ENCODE measurements at places on chromosomes 1 and 21.

DNA sequence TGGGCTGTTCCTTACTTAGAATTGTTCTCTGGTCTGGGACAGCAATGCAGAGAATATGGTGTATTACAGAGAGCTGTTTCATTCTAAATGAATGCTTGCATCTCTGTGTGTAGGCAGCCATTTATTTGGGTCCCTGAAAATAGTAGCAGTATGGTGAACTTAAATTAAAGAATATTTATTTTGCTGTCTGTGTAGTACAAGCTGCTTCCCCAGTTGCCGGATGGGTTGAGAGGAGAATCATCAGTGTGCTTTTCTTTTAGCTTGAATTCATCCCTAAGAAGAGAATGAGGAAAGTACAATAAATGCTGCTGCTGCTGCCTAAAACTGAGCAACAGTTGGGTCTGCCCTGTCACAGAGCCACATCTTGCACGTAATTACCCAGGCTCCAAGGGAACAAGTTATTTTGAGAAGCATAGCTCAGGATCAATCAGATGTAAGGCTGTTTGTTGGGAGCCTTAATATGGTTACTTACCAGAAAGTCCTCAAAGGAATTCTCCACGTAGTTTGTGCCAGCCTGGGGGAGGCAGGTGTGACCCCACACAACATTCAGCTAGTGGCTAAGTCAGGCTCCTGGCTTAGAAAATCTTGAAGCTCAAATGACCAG lies 16.6 kb downstream of the ACTN2 start:
- DNase-seq = no peak

- no peak for DNase-seq
Observed at GRCh38 chr1:220045356-220046051, 801 bp downstream of the EPRS1 start.

- DNase-seq = no peak
Observed at GRCh38 chr1:150176593-150176992, 26.9 kb downstream of the PLEKHO1 start.

- no peak for DNase-seq
Observed at GRCh38 chr1:29975036-29975694, 738.8 kb downstream of the PTPRU start.

DNA sequence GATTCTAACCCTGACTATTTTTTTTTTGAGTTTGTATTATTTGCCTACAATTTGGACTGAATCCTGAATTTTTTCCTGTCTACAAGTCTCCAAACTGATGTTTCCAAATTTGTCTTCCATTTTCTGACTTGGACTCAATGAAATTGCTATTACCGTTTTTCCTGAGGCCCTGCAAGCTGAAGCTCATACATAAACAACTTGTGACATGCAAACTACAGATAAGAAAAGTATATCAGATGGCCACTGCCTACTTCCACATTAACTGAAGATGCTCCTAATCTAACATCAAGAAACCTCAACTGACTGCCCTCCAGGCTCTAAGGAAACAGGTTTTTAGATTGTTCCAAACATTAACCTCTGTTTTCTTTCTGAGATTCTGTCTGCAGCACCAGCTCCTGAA lies 51.1 kb upstream of the KLHDC7A start:
- no peak for DNase-seq

GRCh38 chr1:20640183-20640597 lies 6.9 kb downstream of the PINK1 start:
- no peak for DNase-seq

DNA sequence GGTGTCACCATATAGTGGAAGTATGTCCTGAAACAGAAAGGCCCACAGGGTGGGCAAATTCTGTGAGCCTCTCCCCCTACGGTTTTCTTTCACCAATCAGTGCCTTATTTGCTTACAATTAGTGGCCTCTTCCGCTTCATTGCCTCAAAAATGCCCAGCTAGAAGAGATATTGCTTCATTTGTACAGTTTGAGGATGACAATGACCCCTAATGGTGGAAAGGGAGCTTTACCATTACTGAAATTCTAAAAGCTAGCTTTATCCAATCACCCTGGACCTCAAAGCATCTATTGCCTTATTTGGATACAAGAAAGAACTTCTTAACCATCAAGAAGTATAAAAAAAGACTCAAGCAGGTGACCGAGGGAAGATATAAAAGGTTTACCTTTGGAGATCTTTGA lies 49.6 kb downstream of the LRRC71 start:
- no peak for DNase-seq

DNA sequence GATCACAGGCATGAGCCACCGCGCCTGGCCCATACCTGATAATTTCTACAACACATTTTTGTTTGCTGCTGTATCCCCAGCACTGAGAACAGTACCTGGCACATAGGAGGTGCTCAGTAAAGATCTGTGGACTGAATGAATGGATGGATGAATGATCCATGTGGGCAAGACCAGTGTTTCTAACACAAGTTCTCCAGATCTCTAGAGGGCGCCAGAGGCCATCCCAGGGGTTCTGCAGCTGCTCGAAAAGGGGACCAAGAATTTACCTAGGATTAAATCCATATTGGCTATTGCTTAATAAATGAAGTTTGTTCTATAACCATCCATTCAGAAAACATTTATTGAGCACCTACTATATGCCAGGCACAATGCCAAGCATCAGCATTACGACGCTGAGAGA lies 167.7 kb downstream of the ACTL8 start:
- no peak for DNase-seq

GRCh38 chr1:41752514-41753170 lies 166.1 kb downstream of the HIVEP3 start:
- no peak for DNase-seq

- no peak for DNase-seq
Observed at GRCh38 chr1:71796006-71796405, 486.3 kb downstream of the NEGR1 start.

- no peak for DNase-seq
Observed at GRCh38 chr1:183770816-183771128, 34.1 kb upstream of the RGL1 start.

DNA sequence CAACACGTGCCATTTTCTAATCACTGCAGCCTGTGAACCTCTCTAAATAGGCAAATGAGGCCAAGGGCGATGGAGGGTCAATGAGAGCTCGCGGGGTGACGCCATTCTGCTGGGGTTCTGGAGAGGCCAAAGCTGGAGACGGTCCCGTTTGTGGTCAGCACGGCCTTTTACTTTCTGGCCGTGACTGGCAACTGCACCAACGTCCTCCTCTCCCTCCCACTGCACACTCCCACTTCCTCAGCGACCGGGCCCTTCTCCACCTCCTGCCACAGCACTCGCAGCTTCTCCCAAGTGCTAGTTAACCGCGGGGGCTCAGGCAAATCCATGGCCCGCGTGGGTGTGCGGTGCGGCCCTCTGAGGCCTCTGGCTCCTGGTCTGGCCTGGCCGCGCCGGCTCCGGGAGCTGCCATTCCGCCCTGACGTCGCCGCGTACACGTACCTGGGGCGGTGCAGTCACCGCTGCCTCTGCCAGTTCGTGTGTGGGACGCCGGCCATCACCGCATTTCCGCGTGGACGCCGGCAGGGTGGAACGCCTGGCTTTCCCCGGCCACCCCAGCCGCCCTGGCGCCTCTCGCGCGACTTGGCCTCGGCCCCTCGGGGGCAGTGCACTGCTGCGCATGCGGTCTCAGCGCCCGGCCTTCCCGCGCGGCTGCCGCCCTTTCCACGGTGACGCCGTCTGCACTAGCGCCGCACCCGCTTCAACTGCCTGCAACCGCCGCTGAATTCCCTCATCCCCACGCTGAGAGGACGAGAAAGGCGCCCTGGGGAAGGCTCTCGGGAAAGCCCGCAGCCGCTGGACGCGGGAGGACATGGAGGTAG lies 18.2 kb downstream of the OR2C3 start:
- no peak for DNase-seq

GRCh38 chr1:66852870-66853269 lies 51.8 kb upstream of the INSL5 start:
- no peak for DNase-seq

GRCh38 chr1:179231923-179232322 lies 2.4 kb upstream of the ABL2 start:
- no peak for DNase-seq

Measured in activated naive CD4-positive, alpha-beta T cell treated with anti-CD3 and anti-CD28 coated beads, Interleukin-2, amount 50 U/mL, for 72 hours (primary cell).